Immature natural killer cell (primary cell): ENCODE measurements at places on chromosomes 12 and 14. TPM values are rescaled to one million over a fixed set of nuclear protein-coding genes. Genes with fewer than 3 reads are reported as not detected.

MYF6 gene
- polyA plus RNA-seq = not detected

DNA sequence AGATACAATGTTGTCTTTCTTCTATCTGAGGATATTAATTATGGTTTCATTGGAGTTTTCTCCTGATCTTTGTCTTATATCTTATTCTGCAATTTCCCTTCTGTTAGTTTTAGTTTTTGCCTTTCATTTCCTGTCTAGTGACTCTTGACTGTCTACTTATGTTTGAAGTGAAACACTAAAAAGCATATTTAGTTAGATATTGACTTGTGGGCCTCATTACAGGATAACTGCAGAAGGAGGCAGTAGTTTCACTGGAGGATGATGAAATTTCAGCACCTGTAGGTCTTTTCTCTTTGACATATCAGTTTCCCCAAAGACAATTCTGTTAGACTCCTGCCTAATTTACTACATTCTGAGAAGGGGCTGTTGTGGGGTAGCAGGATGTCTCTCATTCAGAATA, 97.5 kb upstream of the NEDD1 start:
- no peak for DNase-seq

DNA sequence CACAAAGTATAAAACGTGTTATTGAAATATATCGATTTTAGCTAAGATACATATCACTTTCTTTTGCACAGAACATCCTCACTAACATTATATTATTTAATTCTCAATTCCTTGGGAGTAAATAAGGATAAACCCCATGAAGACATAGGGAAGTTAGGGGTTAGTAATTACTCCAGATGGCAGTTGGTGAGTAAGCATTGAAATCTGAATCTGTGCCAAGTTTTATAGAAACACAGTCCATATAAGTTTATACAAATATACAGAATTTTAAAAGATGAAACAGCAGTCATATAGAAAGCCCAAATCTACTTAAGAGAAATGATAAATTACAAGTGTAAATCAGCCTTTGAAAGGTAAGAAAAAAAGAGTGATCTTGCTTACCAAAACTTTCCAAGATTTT, 200.4 kb upstream of the SYT10 start:
- DNase-seq = no peak

GRCh38 chr12:111430433-111431353, 25.0 kb downstream of the SH2B3 start:
- DNase-seq = peak; percentile 82

DNA sequence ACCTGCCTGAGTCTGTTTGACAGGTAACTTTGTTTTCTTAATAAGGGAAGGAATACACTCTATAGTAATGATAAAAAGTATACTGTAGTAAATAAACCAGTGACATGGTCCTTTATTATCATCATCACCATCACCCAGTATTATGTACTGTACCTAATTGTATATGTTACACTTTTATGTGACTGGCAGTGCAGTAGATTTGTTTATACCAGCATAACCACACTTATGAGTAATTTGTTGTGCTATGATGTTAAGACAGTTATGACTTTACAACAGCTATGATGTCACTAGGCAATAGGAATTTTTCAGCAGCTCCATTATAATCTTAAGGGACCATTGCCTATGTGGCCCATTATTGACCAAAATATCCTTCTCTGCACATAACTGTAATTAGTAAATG, 155.0 kb downstream of the NUBPL start:
- DNase-seq = no peak

NAV3 gene
- polyA plus RNA-seq = not detected

GRCh38 chr14:104794099-104794498, 1.4 kb downstream of the AKT1 start:
- no peak for DNase-seq

PSMB5 gene
- 25.6 TPM for polyA plus RNA-seq

TRIP11 gene
- 14.3 TPM for polyA plus RNA-seq

RHEBL1 gene
- polyA plus RNA-seq = 11.0 TPM

- no peak for DNase-seq
These were observed 132.7 kb upstream of the EEA1 start for GRCh38 chr12:93061473-93062419.

ANAPC7 gene
- polyA plus RNA-seq = 24.8 TPM

PTGER2 gene
- 252 TPM for polyA plus RNA-seq

GRCh38 chr14:32472076-32472475, 143.0 kb downstream of the AKAP6 start:
- DNase-seq = no peak

GRCh38 chr14:24307575-24308341, at the start of gene CIDEB:
CIDEB (minus strand) TSS chr14:24307977; CDS start chr14:24307858, 119 bp downstream.
- DNase-seq = peak; percentile 64

GRCh38 chr14:90582166-90582565, 185.3 kb downstream of the CALM1 start:
- DNase-seq = no peak

GRCh38 chr12:14066021-14066420, 84.6 kb upstream of the GRIN2B start:
- no peak for DNase-seq

DNA sequence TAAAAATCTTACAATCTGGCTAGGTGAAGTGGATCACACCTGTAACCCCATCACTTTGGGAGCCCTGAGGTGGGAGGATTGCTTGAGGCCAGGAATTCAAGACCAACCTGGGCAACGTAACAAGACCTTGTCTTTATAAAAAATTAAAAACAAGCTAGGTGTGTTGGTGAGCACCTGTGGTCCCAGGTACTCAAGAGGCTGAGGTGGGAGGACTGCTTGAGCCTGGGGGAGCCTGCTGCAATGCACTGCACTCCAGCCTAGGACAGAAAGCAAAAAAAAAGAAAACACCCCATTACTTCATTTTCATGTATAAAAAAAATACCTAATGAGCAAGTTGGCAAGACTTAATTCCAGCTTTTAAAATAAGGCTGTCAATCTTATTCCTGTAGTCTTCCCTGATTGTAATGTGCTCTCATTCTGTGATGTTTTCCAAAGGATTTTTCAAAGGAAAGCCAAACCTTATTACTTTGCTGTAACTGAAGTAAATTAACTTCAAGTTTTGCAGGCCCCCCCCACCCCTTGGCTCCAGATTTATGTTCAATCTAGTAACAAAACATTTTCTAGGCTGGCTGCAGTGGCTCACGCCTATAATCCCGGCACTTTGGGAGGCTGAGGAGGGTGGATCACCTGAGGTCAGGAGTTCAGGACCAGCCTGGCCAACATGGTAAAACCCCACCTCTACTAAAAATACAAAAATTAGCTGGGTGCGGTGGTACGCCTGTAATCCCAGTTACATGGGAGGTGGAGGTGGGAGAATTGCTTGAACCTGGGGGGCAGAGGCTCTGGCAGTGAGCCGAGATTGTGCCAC, 3.3 kb upstream of the ZCCHC8 start:
- DNase-seq = no peak

VDR gene
- polyA plus RNA-seq = 0.04 TPM
